Activated naive CD8-positive, alpha-beta T cell treated with anti-CD3 and anti-CD28 coated beads for 36 hours (primary cell): ENCODE measurements at places on chromosomes 13 and 19.
A peak's percentile ranks its signal among the peaks of the same experiment; 100 is the strongest.

DNA sequence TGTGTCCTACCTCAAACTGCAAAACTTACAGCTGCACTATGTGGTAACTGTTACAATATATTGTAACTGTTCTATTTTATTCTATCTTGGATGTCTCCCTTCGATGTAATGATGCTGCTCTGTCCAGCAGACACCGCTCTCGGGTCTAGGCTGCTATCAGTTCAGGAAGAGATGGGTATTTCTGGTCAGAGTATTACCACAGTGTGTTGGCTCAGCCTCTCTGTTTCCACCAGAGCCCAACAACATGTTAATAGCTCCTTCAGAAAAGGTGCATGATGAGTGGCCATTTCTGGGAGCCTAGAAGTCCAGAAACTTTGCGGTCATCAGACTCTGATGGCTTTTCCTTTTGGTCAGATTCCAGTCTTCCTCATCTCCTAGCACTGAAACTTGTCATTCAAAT lies 35.9 kb upstream of the IGFL1 start:
- DNase-seq = no peak

GRCh38 chr19:40735013-40735771 lies 15.1 kb downstream of the ACTMAP start:
- DNase-seq = no peak

- no peak for DNase-seq
Measured at GRCh38 chr19:45391346-45391745, 13.5 kb downstream of the PPP1R13L start.

GRCh38 chr13:41613471-41613870 lies 156.1 kb downstream of the RGCC start:
- no peak for DNase-seq

- no peak for DNase-seq
Measured at GRCh38 chr13:105363261-105364190, 1171.9 kb downstream of the EFNB2 start.

DNA sequence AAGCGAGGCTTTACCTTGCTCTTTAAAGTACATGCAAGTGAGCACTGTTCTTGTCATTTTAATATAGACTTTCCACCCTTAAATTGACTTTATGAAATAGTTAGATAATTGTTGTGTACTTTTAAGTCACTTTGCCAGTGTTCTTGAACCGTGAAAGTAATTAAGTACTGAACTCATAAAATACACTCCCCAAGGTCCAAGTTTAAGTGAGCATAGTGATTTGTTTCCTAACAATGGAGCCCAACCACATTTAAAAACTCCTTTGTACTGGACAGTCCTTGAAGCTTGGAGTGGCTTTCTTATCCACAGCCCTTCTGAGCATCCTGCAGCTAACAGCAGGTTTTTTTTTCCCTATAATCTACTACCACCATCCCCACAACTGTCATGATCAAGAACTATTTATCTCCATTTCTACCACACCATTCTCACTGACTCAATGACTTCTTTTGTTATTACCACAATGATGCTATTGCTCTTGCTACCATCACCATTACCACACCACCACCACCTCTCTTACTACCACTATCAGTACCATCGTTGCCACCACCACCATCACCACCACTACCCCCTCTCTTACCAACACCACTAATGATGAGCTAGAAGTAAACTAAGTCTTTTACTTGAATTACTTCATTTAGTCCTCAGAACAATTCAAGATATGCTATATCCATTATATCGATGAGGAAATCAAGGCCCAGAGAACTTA lies 452.6 kb downstream of the DIAPH3 start:
- DNase-seq = no peak

GRCh38 chr19:32337084-32337808 lies 8.2 kb upstream of the ZNF507 start:
- DNase-seq = no peak

DNA sequence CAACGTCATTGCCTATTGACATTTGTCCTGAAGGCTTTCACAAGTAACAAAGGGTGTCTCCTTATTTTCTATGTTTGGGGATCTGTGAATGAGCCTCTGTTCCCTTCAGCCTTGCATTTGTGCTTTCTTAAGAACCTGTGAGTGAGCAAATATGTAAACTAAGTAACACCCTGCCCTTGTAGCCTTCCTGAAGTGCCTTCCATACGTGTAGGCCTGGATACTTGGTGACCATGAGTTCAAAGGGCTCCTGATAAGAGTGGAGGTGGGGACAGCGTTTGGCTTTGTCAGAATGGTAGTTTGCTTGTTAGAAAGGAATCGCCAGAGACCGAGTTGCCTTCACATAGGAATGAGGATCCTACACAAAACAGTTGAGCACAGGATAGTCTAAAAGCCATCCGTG lies 14.5 kb upstream of the CCDC97 start:
- DNase-seq = no peak

DNA sequence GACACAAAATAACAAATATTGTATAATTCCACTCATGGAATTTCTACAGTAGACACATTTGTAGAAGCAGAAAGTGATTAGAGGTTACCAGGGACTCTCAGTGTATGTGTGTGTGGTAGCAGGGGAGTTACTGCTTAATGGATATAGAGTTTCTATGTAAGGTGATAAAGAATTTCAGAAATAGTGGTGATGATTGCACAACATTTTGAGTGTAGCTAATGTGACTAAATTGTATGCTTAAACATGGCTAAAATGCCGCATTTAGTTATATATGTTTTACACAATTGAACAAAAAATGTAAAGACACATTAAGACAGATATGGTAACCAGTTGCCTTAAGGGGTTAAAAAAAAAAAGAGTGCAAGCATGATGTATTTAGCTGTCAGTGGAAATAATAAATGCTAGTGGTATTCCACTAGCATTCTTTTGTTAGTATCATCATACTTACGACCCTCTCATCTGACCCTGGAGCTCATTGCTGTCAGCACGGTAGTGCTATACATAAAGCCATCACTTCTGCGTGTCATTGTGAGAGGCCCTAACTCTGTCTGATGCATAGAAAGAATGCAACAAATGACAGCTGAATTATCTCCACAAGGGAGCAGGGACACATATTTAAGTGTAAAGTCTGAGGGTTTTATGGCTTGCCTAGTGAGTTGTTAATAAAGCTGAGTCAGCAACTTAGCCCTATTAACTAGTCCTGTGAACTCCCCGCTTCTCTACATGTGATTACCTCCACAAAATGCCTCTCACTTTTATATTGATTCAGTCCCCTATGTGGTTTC lies 134.1 kb upstream of the RXFP2 start:
- DNase-seq = no peak

DNA sequence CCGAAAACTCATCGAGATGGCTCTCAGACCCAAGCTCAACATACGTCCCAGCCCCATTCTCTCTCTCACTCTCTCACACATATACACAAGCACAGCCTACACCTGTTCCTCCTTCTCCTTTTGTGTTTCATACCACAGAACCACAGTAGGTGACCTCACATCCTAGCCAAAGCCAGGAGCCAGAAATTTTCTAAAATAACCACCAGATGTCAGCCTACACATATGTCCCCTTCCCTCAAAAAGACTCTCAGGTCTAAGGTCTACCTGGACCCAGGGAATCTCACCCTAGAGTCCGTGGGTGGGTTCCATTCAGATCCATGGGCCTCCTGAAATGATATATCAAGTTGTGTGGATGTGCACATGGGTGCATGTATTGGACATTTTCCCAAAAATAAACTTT lies 104.2 kb upstream of the IPO5 start:
- no peak for DNase-seq

DNA sequence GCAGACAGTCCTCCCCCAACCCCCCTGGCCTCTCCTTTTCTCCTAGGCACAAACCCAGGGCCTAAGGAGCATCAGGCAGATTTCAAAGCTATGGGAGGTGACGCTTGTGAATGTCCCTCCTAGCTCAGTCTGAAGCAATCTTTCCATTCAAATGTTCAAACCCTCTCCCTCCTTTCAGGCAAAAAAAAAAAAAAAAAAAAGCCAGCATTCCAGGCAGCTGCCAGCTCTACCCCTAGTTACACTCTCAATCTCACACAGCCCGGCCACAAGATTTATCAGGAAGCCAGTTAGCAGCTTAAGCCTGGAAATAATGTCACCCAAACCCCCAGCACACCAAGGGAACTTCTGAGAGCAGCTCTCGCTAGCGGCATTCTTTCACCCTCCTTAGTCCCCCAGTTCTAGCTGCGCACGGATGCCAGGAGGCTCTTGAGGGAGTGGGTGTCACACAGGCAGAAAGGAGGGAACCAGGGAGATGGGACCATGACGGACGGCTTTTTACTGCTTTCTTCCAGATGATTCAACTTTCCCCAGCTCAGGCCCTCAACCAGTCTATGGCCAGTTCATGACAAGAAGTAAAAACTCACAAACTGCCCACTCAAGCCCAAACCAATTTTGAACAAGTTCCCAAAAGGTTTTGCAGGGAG lies 6.3 kb downstream of the SH3GL1 start:
- DNase-seq = no peak

DNA sequence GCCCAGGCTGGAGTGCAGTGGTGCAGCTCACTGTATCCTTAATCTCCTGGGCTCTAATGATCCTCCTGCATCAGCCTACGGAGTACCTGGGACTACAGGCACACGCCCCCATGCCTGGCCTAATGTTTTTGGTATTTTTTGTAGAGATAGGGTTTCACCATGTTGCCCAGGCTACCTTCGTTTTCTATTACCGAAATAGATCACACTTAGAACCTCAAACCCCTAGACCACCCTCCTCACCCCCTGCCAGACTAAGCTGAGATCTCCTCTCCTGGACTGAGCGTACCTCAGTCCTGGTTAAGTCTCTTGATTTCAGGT lies 391 bp downstream of the KLF1 start:
- DNase-seq = no peak

GRCh38 chr13:97911311-97912138 lies 42.0 kb upstream of the IPO5 start:
- peak; percentile 2 for DNase-seq

- no peak for DNase-seq
Measured at GRCh38 chr19:5990289-5990797, 12.4 kb upstream of the RANBP3 start.

DNA sequence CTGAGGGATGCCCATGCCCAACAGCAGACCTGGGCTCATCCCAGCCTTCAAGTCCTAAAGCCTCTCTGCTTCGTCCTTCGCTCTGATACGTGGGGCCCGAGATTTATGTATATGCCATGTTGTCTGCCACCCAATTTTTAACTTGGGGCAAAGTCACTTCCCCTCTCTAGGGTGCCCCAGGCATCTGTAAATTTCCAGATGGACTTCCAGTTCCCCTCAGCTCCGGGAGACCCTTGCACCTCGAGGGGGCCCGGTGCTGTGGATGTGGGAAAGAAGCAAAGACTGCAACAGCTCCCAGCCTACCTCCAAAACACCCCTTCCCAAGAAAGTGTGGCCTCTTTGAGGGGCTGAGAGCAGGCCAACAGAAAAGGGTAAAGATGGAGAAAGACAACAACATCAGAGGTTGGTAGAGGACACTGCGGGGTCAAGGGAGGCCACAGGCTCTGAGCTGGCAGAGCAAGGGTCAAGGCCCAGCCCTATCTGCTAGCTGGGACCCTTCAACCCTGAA lies 97.4 kb downstream of the STK24 start:
- DNase-seq = no peak

DNA sequence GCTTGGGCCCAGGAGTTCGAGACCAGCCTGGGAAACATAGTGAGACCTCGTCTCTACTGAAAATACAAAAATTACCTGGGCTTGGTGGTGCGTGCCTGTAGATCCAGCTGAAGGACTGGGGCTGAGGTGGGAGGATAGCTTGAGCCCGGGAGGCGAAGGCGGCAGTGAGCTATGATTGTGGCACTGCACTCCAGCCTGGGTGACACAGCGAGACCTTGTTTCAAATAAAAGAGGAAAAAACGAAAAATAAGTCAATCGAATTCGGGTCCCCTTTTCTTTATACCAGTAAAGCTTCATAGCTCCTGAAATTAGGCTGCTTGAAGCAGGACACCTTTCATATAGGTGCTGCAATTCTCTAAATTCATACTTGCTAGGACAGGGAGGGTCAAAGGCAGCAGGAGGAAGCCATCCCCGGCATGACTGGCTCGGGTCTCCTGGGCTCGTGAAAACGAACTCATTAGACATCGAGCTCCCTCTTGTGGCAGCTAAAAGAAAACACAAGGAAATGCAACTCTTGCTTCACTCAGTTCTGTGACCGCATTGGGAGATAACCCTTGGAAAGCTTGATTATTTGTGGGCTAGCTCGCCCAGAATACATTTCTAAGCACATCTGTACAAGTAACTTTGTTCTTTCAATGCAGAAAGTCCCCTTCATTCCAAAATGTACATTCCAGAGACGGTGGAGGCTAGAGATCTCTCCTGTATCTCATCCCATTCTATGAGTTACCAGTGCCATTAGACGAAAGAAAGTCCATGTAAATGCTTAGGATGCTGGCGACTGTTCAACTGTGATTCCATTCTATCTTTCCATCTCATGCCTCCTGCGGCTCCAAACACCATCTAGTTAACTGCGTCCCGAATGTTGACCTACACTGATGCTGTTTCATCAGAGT lies 16.8 kb downstream of the FPR2 start:
- DNase-seq = peak; percentile 17

DNA sequence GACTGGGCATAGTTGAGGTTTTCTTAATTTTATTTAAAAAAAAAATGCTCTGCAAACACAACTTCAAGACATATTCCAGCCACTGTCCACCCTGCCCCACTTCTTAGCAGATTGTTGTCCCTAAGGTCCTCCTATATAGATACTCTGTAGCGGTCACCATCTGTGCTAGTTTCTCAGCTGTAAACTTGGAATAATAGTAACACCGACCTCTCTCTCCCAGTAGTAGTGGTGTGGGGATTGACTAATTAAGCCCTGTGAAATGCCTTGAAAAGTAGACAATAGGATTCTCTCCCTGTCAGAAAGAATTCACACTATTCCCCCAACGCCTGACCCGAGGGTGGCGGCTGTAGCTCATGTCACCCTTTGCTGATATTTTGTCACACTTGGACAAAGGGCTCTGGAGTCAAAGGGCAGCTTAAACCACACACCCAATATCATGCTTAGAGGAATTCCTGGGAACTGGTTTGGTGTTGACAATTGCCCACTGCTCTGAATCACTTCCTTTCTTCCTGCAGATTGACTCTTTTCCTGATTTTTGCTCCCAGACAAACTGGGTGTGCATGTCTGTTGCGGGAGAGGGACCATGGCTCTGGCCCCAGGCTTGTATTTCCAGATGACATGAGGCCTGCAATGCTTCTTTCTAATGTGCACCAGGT lies 9.2 kb upstream of the SERP2 start:
- DNase-seq = no peak

- DNase-seq = no peak
Measured at GRCh38 chr19:14102756-14103155, 12.2 kb upstream of the SAMD1 start.

DNA sequence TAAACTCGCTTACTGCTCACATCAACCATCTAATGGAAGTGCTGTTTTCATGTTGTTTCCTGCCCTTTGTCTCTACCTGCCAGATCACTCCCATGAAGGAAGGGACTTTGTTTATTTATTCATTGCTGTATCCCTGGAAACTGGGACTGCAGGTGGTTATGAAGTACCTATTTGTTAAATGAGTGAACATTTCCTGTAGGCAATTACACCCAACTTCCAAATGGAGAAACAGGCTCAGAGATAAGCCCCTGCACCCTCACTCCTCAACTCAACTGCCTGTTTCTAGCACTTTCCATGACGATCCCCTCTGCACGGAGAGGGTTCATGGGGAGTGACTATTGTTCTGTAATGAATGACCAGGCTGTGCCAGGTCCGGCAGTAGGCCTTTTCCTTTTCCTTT lies 1.9 kb upstream of the SELENOW start:
- no peak for DNase-seq
